ENCODE measurements at places on chromosomes 3 and 15.

DNA sequence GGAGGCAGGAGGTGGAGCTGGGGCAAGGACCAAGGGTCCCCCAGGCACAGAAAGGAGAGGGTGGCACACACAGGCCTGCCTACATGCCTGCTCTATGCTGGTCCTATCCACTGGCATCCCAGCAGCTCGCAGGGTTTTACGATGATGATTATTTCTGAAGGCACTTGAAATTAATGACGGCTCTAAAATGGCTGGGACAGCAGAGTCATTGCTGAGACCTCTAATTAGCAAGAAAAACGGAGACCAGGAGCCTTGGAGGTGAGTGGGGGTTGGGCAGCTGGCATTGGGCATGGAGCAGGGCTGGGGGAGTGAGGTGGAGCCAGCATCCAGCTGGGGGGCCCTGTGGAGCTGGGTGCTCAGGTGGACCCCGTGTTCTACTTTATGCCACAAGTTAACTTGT, 3.5 kb upstream of the LINGO1 start:
- DNase-seq = no peak

DNA sequence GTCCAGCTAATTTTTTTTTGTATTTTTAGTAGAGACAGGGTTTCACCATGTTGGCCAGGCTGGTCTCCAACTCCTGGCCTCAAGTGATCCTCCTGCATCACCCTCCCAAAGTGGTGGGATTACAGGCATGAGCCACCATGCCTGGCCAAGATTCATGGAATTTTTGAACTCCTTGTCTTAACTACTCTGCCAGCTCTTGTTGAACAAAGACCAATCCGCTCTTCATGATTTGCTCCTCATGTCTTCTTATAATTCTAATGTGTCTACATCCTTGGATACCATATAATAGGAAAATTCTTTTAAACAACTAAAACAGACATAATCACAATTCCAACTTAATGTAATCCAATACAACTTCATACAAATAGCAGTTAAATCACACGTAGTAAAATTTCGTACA, 21.3 kb downstream of the UBA5 start:
- no peak for DNase-seq

- no peak for DNase-seq
These were observed 47.8 kb downstream of the DHX30 start for GRCh38 chr3:47850564-47851410.

DNA sequence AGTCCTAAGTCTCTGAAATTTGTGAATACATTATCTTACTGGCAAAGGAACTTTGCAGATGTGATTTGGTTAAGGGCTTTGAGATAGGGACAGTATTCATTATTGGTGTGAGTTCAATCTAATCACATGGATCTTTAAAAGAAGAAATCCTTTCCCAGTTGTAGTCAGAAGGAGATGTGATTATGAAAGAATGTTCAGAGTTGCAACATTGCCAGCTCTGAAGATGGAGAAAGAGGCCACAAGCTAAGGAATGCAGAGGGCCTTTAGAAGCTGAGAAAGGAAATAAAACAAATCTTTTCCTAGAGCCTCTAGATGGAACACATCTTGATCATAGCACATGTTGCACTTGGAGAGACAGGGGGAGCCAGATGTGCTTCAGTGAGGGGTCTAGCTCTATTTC, 27.7 kb upstream of the SIAH2 start:
- DNase-seq = no peak

GRCh38 chr3:4247391-4247790, 55.8 kb upstream of the SETMAR start:
- DNase-seq = no peak

- no peak for DNase-seq
These were observed 43.0 kb downstream of the TP53BP1 start for GRCh38 chr15:43449981-43450380.
